Hematopoietic multipotent progenitor cell (in vitro differentiated cells): ENCODE measurements at places on chromosomes 3 and 15. TPM values are rescaled to one million over a fixed set of nuclear protein-coding genes. Genes with fewer than 3 reads are reported as not detected.

DNA sequence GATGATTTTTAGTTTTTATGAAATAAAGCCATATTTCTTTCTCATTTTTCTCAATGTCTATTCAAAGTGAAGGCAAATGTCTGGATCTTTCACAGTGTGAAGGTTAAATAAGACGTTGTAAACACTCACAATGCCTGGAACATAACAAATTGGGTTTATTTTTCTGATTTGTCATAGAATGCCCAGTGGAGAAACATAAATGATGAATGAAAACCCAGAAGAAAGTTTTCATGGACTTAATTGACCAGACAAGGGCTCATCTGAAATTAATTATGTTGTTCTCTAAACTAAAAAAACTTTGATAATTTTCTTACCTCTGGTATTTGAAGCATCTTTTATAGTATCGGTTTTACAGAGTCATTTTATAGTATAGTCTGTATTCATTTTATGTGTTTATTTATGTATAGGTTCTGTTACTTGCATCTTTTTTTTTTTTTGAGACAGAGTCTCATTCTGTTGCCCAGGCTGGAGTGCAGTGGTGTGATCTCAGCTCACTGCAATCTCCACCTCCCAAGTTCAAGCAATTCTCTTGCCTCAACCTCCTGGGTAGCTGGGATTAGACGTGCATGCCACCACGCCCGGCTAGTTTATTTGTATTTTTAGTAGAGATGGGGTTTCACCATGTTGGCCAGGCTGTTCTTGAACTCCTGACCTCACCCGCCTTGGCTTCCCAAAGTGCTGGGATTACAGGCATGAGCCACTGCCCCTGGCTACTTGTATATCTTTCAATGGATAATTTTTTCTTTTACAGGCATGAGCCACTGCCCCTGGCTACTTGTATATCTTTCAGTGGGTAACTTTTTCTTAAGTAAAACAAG is 15.1 kb upstream of the BNIP2 start:
- no peak for DNase-seq

RBP2 gene
- total RNA-seq: not detected

DNA sequence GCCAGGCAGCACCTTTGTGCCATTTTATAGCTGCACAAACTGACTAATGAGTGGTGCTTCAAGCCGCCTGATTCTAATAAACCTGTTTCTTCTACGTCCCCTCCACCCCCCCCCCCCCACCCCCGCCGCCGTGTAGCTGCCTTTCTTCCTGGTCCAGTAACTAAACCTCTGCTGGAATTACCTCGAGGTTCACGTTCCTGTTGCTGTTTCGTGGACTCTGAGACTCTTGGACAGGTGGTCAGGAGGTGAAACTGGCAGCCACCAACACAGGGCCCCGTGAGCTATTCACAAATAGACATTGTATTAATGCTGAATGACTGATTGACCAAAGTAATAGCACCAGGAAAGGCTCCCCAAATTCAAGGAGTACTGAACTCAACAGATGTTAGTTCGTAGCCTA is 73.9 kb downstream of the TRIM69 start:
- no peak for DNase-seq

DNA sequence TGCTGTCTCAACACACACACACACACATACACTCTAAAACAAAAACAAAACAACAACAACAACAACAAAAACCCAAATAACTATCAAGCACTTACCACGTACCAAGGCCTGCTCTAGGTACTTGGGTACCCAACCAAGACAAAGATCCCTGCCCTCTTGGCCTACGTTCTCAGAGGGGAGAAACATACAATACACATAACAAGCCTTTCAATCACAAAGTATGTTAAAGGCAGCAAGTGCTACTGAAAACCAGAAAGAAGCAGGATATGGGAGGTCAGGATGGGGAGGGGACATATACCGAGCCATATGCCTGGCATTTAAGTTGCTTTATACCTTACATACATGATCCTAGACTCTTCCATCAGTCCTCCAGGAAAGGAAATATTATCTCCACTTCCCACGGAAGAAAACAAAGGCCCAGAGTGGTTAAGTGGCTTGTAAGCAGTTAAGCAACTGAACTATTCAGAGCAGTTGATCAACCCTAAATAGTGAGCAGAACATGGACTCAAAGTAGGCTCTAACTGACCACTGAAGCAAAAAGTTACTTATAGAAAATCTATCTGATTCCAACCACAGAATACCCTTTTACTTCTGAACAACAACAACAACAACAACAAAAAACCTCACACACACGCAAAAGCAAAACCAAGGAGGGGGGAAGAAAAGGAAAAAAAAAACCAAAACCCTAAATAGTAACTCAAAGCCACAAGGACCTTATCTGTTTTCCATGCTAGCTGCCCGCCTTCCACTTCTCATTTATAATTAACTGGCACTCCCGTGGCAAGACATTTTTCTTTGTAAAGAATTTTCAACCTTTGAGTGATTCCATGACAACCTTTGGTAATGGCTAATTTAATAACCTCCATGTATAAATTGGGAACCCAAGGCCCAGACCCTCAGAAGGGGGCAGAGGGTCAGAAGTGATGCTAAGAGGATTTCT is 21.0 kb downstream of the PRICKLE2 start:
- peak; percentile 52 for DNase-seq

- DNase-seq: no peak
These were observed 22.4 kb downstream of the HPS3 start for GRCh38 chr3:149151843-149152242.

- DNase-seq: no peak
These were observed 89.7 kb upstream of the PHLDB2 start for GRCh38 chr3:111769110-111769991.

GRCh38 chr3:123396171-123397049 is 52.5 kb downstream of the ADCY5 start:
- no peak for DNase-seq

DNA sequence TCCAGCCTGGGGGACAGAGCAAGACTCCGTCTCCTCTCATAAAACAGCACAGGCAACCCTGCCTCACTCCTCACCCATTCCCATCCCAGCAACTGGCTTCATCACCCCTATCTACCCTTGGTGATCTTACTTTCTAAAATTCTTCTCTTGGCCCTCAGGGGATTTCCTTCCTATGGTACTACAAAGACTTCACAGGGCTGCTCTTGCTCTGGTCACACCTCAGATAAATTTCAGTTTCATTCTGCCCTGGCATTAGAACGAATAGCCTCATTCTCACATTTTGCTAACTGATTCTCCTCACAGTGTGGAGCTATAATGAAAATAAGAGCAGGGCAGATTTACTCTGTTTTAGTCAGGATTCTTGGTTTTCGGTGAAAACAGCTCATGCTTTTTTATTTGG is 22.1 kb upstream of the CRBN start:
- DNase-seq: no peak

RTP1 gene
- total RNA-seq: not detected

DNA sequence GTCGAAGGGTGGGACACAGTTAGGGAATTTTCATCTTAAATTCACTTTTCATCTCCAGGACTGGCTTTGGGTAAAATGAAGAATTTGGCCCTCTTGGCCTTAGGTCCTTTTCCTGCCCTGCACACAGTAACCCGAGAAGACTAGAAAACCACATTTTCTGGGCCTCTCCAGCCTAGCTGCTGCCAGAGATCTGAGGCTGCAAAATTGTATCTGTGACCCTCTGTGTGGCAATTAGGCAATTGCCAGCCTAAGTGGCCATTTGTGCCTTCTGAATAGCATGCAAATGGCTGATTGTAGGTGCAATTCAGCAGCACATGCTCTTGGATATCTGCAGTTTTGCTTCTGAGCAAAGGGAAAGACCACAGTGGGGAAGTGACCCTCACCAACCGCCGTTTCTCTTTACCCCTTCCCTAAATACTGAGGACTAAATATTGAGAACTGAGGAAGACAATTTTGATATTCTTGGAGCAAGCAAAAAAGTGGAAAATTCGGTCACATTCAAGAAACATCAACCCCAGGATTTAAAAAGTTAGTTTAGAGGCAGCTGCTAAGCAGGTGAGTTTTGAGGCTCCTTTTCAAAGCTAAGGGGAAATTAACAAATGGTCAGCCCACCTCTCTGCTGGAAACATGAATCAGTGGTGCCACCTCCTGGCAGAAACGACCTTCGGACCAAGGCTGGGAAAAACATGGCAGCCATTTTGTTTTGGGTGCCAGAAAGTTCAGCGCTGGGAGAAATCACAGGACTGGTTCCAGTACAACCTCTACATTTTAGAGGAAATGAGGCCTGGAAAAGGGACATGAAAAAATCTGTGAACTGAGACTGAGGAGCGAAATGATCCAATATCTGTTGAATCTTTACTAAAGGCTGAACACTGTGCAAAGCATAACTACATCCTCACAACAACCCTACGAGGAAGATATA is 56.6 kb upstream of the PRTG start:
- peak; percentile 50 for DNase-seq

GRCh38 chr15:52441841-52442240 is 86.8 kb downstream of the MYO5A start:
- no peak for DNase-seq
